ENCODE measurements at places on chromosomes 1 and 21.

DNA sequence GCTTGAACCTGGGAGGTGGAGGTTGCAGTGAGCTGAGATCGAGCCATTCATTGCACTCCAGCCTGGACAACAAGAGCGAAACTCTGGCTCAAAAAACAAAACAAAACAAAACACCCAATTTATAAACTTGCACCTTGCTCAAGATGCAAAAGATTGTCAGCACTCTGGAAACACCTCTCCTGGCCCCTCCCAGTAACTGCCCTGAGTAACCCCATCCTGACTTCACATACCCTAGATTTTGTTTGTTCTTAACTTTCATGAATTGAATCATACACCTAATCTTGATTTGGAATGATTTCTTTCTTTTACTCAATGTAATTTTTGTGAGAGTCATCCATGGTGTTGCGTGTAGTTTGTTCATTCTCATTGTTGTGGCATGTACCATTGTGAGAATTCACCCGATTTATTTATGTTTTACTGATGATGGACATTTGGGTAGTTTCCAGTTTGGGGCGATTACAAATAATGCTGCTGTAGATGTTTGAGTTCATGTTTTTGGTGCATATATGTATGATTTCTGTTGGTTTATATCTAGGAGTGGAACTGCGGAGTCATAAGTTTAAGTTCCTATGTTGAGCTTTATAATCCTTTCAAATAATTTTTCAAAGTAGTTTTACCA lies 10.4 kb downstream of the NECAP2 start:
- no peak for DNase-seq

- peak; percentile 93 for DNase-seq
These were observed 64.8 kb upstream of the GNG4 start for GRCh38 chr1:235714205-235714897.

GRCh38 chr21:40047993-40048730 lies 180.9 kb downstream of the PCP4 start:
- DNase-seq: no peak

- DNase-seq: no peak
These were observed 17.4 kb downstream of the ENSA start for GRCh38 chr1:150612014-150612345.

GRCh38 chr1:84170171-84170570 lies 26.1 kb downstream of the PRKACB start:
- no peak for DNase-seq

- DNase-seq: no peak
These were observed 30.2 kb upstream of the SMIM12 start for GRCh38 chr1:34889705-34890104.

DNA sequence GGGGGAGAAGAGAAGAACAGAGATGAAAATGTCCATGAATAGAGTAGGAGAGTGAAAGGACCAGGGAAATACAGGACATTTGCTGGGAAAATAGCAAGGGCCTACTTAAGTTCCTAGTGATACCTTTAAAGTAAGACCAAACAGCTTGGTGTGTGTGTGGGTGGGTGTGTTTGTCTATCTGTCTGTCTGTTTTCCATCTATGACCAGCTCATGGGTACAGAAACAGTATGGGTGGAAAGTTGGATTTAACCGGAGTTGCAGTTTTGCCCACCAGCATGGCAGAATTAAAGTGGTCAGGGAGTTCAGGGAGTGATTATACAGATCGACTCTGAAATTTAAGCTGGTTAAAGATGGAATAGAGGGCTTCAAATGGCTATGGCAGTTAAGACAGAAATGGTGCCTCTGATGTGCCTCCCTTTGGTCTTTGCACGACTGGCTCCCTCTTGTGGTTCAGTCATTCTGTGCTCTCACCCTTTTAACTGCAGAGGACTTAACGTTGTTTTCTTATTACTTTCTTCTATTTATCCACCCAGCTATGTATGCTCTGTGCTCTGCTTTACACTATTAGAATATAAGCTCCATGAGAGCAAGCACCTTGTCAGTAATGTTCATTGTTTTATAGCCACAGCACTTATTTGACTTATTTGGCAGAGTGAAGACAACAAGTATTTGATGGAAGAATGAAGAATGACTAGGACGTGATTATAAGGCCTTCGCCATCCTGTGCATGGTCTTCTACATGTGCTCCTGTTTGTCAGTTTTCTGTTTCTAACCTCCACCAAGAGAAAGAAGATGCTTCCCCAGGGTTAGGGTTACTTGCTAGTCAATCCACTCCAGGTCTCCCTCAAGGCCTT lies 72.7 kb upstream of the AK4 start:
- peak; percentile 25 for DNase-seq

DNA sequence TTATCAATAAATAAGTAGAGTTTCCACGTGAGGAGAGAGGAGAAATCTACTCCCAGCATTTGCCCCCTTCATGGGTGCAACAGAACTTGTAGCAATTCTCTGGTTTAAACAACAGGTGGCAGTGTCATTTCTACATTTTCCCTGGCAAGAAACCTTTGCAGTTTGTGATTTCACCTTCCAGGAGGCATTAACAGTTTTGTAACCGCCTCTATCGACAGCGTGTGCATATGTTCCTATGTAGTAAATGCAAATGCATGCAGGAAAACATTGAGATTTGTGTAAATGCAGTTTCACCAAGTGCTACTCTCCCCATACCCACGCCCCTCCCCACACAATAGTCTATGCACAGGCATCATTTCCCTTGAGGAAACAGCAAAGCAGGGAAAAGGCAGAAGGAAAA lies 494.7 kb downstream of the SMYD3 start:
- peak; percentile 30 for DNase-seq

DNA sequence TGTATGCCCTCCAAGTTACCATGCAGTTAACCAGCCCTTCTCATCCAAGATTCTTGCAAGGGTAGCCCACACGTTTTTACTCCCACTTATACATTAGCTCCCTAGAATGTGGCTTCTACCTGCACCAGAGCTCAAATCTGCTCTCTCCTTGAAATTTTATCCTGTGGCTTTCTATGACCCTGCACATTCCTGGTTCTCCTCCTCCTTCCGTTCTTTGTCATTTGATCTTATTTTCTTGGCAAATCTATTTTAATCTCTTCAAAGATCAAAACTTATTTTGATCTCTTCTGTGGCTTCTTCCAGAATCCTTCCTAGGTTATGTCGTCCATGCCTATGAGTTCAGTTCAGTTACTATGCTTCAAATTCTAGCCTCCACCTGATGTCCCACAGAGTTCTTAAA lies 115.6 kb upstream of the GUCA2B start:
- DNase-seq: no peak

DNA sequence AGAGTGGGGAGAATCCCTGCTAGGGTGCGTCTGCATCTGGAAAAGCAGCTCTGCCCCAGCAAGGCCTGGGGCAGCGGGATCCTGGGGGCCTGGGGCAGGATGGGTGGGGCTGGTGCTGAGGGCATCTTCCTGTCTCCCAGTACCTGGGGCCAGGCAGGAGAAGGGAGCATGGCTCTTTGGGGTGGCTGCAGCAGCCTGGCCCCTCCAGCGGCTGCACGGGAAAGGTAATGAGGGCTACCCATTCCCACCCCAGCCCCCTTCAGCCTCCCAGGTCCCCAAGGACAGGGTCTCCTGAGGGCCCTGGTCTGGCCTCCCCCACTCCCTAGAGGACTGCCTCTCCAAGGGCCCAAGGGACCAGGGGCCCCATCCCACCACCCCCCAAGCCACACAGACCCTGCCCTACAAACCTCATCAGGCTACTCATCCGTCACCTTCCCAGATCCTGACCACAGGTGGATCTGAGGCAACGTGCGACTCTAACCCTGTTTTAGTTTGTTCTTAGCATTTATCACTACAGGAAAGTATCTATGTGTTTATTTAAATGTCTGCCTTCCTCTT lies 910 bp upstream of the ANKRD65 start:
- no peak for DNase-seq

DNA sequence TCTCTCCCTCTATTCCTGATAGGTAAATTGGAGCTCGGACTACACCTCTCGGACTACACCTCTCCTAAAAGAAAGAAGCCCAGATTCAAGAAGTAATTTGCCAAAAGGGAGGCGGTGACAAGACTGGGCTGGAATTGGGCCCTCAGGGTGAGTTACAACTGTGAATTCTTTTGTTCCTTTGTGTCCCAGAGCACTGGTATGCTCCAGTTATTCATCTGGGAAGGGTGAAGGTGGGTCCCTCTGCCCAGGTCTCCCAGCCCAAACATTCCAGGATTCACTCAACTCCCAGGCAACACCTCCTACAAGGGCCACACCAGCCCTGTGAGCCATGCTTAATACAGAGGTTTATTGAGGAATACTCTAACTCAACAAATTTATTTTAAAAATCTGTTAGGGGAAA lies 69.2 kb downstream of the LMX1A start:
- no peak for DNase-seq

- DNase-seq: no peak
These were observed 31.3 kb downstream of the CCN1 start for GRCh38 chr1:85611856-85612255.

- DNase-seq: no peak
These were observed 91.4 kb upstream of the S1PR1 start for GRCh38 chr1:101145449-101145820.

GRCh38 chr1:178324003-178324402 lies 172.8 kb downstream of the CLEC20A start:
- no peak for DNase-seq
